ENCODE measurements at places on chromosomes 6 and 20. TPM values are rescaled to one million over a fixed set of nuclear protein-coding genes. Genes with fewer than 3 reads are reported as not detected.

GRCh38 chr20:46984405-46984804 is 89.8 kb downstream of the EYA2 start:
- DNase-seq = no peak

Gene MYMX
- total RNA-seq = 0.56 TPM

Gene XKR7
- not detected for total RNA-seq

Gene NKX2-4
- not detected for total RNA-seq

DNA sequence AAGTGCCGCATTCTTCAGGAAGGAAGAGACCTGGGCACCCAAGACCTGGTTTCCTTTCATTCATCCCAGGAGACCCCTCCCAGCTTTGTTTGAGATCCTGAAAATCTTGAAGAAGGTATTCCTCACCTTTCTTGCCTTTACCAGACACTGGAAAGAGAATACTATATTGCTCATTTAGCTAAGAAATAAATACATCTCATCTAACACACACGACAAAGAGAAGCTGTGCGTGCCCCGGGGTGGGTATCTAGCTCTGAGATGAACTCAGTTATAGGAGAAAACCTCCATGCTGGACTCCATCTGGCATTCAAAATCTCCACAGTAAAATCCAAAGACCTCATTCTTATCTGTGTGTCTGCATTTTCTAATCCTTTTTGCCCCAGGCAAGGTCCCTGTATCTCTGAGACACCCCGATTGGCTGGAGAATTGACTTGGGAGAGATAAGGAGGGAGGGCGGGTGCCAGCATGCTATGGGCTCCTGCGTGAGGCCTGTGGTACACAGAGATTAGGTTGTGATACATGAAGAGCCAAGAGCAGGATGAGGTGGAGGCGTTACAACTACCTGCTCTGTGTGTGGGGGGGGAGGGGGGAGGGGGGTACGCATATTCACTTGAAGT is 4.8 kb downstream of the MUC21 start:
- DNase-seq = no peak

Gene SLPI
- total RNA-seq = 1.2 TPM

All from Right ventricle myocardium superior (tissue), 1 donor.